Esophagus muscularis mucosa (tissue), 4 donors: ENCODE measurements at places on chromosomes 11 and 22.

DNA sequence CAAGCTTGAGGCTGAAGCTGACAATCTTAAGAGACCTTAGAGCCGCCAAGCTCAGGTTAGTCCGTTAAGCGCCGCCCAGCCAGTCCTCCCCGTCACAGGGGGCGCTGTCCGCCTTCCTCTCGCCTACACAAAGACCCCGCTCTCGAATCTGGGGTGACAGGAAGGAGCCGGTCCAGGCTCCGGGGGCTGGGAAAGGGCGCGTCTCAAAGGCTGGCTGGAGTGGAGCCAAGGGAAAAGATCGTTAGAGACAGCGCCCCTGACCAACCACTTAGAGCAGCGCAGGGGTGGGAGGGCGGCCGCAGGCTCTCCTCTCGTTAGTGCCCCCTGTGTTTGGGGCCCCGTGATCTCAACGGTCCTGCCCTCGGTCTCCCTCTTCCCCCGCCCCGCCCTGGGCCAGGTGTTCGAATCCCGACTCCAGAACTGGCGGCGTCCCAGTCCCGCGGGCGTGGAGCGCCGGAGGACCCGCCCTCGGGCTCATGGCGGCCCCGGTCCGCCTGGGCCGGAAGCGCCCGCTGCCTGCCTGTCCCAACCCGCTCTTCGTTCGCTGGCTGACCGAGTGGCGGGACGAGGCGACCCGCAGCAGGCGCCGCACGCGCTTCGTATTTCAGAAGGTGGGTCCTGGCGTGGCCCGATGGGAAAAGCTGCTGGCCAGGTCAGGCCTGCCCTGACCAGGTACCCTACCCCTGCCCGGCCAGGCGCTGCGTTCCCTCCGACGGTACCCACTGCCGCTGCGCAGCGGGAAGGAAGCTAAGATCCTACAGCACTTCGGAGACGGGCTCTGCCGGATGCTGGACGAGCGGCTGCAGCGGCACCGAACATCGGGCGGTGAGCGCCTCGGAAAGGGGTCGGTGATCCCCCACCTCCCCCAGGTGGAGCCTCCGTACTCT is at the start of gene MUS81:
Gene MUS81 (plus strand): TSS at position 156 of the 887 bp plus-strand sequence. CDS start 321 bp downstream, at position 477.
- no peaks in the 10 kb centered on the region for H3K27me3 ChIP-seq
- peaks cover 49% of the 10 kb centered on the region for H3K36me3 ChIP-seq
- peak; percentile 99 for DNase-seq
- peak within 1 kb of the TSS; percentile 98 for H3K27ac ChIP-seq
- H3K4me3 ChIP-seq: peak within 1 kb of the TSS; percentile 98
- peaks cover 59% of the 10 kb centered on the region for H3K4me1 ChIP-seq

DNA sequence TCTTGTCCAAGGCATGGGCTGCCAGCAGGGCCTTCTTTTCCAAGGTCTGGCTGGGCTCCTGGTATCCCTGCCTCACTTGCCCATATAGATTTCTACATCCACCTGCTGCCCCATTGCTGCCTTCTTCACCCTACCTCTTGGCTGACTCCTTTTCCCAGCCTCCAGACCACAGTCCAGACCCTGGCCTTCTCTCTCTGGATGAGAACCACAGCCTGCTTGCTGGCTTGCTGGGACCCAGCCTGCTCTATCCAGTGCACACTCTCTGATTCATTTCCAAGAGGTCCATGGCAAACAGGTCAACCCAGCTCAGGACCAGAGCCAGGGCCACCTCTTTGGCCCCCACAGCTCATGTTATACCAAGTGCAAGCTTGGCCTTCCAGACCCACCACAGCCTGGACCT is 169.4 kb upstream of the BDNF start:
- no peaks in the 10 kb centered on the region for H3K36me3 ChIP-seq
- no peaks in the 10 kb centered on the region for H3K4me1 ChIP-seq
- no peak overlapping the region for H3K27ac ChIP-seq

- H3K27ac ChIP-seq: no peak overlapping the region
- no peaks in the 10 kb centered on the region for H3K27me3 ChIP-seq
- H3K4me1 ChIP-seq: peaks cover 22% of the 10 kb centered on the region
- DNase-seq: no peak
- H3K4me3 ChIP-seq: no peak overlapping the region
Observed at GRCh38 chr22:18028817-18029527, 4.6 kb upstream of the MICAL3 start.

DNA sequence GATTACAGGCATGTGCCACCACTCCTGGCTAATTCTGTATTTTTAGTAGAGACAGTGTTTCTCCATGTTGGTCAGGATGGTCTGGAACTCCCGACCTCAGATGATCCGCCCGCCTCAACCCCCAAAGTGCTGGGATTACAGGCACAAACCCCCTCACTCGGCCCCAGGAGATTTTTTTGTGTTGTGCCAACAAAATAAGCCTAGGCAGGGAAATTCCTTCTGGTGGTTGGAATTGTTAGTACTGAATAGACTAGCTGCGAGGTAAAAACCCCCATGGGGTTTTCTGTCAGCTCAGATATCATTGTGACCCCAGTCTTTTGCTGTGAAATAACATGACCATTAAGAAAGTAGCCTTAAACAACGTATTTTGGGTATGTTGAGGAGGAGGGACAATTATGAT is 144.9 kb downstream of the BCR start:
- no peak overlapping the region for H3K27ac ChIP-seq
- H3K27me3 ChIP-seq: no peaks in the 10 kb centered on the region
- no peak overlapping the region for H3K4me3 ChIP-seq
- no peaks in the 10 kb centered on the region for H3K4me1 ChIP-seq
- peak; percentile 39 for DNase-seq

- no peak for DNase-seq
- no peak overlapping the region for H3K4me3 ChIP-seq
- no peaks in the 10 kb centered on the region for H3K4me1 ChIP-seq
- no peak overlapping the region for H3K27ac ChIP-seq
- H3K36me3 ChIP-seq: peaks cover 98% of the 10 kb centered on the region
Observed at GRCh38 chr22:43980996-43981395, 25.8 kb downstream of the SAMM50 start.

DNA sequence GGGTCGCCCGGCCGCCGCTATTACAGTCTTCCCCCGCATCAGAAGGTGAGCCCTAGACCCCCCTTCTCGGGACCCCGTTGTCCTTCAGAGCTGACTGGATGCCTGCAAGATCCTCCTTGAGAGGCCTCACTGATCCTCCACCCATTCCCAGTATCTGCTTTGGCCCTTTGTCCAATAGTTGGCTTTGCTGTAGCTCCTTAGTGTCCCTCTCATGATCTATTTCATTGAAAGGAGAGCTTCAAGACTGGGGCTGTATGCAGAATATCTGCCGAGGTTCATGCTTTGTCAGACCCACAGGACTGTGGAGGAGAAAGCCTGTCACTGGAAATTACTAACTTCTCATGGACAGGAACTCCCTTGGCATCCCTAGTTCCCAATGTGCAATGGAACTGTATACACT is 499 bp downstream of the DLAT start:
- H3K27ac ChIP-seq: peak overlapping the region; percentile 92
- H3K4me3 ChIP-seq: peak overlapping the region; percentile 90
- DNase-seq: no peak

- no peak overlapping the region for H3K27ac ChIP-seq
- H3K27me3 ChIP-seq: no peaks in the 10 kb centered on the region
- peaks cover 5% of the 10 kb centered on the region for H3K4me1 ChIP-seq
- no peak for DNase-seq
- H3K36me3 ChIP-seq: no peaks in the 10 kb centered on the region
- H3K4me3 ChIP-seq: no peak overlapping the region
Observed at GRCh38 chr11:85941380-85941973, 86.3 kb downstream of the CCDC83 start.

GRCh38 chr11:120708511-120709183 is 197.1 kb downstream of the GRIK4 start:
- H3K36me3 ChIP-seq: no peaks in the 10 kb centered on the region
- H3K4me3 ChIP-seq: no peak overlapping the region
- no peak for DNase-seq
- H3K27me3 ChIP-seq: no peaks in the 10 kb centered on the region

DNA sequence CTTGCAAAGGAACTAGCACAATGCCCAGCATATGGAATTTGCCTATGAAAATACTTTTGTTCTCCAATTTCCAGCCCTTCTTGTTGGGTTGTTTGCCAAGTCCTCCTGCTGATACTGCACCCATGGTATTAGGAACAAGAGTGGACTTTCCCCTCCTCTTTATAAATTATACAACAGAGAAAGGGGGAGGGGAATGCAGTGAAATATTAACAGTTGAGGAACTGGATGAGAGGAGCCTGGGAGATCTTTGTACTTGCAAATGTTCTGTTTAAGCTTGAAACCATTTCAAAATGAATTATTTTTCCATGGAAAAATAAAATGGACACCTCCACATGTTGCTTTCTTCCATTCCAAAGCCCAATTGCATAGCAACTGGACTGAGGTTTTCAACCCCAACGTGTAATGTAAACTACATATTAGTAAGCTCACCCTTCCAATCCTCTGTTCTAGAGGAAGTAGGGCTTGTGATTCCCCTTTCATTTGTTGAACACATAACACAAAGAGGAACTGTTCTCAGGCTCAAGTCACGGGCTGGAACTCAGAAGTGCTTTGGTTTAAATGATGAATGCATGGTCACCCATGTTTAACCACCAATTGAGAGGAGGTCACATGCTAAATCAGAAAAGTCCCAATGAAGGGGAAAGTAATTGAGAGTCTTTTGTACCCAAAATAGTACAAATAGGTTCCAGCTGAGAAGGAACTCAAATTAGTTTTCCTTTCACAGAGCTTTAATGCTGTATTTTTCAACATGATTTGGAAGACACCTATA is 66.2 kb upstream of the ZC3H12C start:
- no peaks in the 10 kb centered on the region for H3K36me3 ChIP-seq
- no peak for DNase-seq
- no peak overlapping the region for H3K4me3 ChIP-seq
- H3K27me3 ChIP-seq: no peaks in the 10 kb centered on the region
- no peak overlapping the region for H3K27ac ChIP-seq
- H3K4me1 ChIP-seq: no peaks in the 10 kb centered on the region

- H3K27me3 ChIP-seq: no peaks in the 10 kb centered on the region
- H3K36me3 ChIP-seq: no peaks in the 10 kb centered on the region
- H3K4me1 ChIP-seq: peaks cover 35% of the 10 kb centered on the region
- H3K4me3 ChIP-seq: no peak overlapping the region
Observed at GRCh38 chr11:112786886-112787530, 174.2 kb upstream of the NCAM1 start.

GRCh38 chr11:75478783-75479596 is 46.0 kb upstream of the KLHL35 start:
- H3K4me1 ChIP-seq: peaks cover 29% of the 10 kb centered on the region
- no peak overlapping the region for H3K27ac ChIP-seq
- H3K36me3 ChIP-seq: no peaks in the 10 kb centered on the region

DNA sequence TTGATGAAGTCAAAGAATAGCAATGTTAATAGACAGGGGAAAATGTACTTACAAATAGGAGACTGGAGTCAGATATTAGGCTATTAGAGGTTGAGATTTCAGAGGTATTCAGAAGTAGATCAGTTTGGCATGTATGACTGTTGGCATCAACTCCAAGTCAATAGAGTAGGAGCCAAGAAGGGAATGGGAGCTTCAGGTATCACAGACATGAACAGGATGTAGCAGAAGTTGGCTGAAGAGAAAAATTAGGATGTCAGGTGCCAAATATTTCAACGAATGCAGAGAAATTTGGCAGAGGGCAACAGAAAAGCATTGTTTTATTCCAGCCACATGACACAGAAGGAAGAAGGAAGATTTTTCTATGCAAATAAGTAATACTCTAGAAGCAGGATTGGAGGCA is 69.7 kb downstream of the GLYATL1 start:
- H3K4me3 ChIP-seq: no peak overlapping the region
- no peaks in the 10 kb centered on the region for H3K4me1 ChIP-seq
- no peaks in the 10 kb centered on the region for H3K27me3 ChIP-seq
- H3K36me3 ChIP-seq: no peaks in the 10 kb centered on the region
- DNase-seq: no peak
- no peak overlapping the region for H3K27ac ChIP-seq

DNA sequence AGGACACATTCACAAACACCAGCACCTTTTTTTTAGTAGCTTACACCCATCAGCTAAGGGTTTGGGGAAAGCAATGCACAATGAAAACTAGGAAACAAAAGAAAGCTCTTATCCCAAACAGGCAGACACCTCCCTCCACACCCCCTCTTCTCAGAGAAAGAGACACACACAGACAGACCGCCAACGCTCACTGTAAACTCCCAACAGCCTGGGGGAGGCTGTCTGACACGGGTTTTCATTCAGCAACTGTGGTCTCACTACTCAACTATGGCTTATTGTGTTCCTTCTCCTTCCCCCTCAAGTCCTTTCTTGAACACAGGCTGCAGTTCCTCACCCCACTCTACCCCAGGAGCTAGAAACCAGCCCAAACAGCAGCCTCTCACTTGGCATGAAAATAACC is 123.4 kb downstream of the C11orf58 start:
- no peaks in the 10 kb centered on the region for H3K27me3 ChIP-seq
- DNase-seq: no peak
- no peaks in the 10 kb centered on the region for H3K36me3 ChIP-seq
- peaks cover 19% of the 10 kb centered on the region for H3K4me1 ChIP-seq

GRCh38 chr22:29032584-29032983 is 29.0 kb downstream of the C22orf31 start:
- H3K36me3 ChIP-seq: no peaks in the 10 kb centered on the region
- peak overlapping the region; percentile 82 for H3K27ac ChIP-seq
- no peak for DNase-seq
- no peak overlapping the region for H3K4me3 ChIP-seq
- no peaks in the 10 kb centered on the region for H3K27me3 ChIP-seq
- peaks cover 26% of the 10 kb centered on the region for H3K4me1 ChIP-seq

- H3K4me3 ChIP-seq: no peak overlapping the region
- H3K27ac ChIP-seq: no peak overlapping the region
- H3K27me3 ChIP-seq: no peaks in the 10 kb centered on the region
Observed at GRCh38 chr11:2976294-2977063, 15.7 kb downstream of the NAP1L4 start.

- H3K27ac ChIP-seq: no peak overlapping the region
- H3K27me3 ChIP-seq: no peaks in the 10 kb centered on the region
- no peaks in the 10 kb centered on the region for H3K36me3 ChIP-seq
- DNase-seq: no peak
Observed at GRCh38 chr11:128604723-128605122, 17.4 kb upstream of the ETS1 start.

DNA sequence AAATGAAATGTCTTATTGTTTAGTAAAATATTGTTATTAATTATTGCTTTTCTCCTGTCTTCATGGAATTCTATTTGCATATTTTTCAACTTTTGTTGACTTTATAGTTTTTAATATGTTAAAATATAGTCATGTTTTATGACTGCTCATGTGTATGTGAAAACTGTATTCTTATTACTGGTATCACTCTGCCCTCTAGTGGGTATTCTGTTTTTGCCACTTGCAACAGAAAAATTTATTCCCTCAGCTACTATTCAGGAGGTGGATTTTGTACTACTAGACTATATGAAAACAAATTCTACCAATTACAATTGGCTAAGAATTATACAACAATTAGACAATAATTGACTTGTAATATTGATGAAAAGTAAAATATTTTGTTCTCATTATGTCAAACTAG is 45.0 kb downstream of the OR4C6 start:
- no peaks in the 10 kb centered on the region for H3K27me3 ChIP-seq
- H3K4me3 ChIP-seq: no peak overlapping the region
- no peak for DNase-seq
- H3K27ac ChIP-seq: no peak overlapping the region
- H3K4me1 ChIP-seq: no peaks in the 10 kb centered on the region

GRCh38 chr11:11569936-11570491 is 51.8 kb downstream of the GALNT18 start:
- DNase-seq: no peak
- H3K27me3 ChIP-seq: no peaks in the 10 kb centered on the region

- no peak overlapping the region for H3K4me3 ChIP-seq
- no peaks in the 10 kb centered on the region for H3K27me3 ChIP-seq
- no peak overlapping the region for H3K27ac ChIP-seq
- H3K36me3 ChIP-seq: no peaks in the 10 kb centered on the region
- H3K4me1 ChIP-seq: peaks cover 47% of the 10 kb centered on the region
Observed at GRCh38 chr11:73380331-73380730, 4.1 kb downstream of the RELT start.

- no peak overlapping the region for H3K27ac ChIP-seq
- DNase-seq: no peak
- no peaks in the 10 kb centered on the region for H3K27me3 ChIP-seq
Observed at GRCh38 chr22:31618471-31619176, 43.4 kb downstream of the PISD start.
